ENCODE measurements at places on chromosomes 4 and X.
A peak's percentile ranks its signal among the peaks of the same experiment; 100 is the strongest.

DNA sequence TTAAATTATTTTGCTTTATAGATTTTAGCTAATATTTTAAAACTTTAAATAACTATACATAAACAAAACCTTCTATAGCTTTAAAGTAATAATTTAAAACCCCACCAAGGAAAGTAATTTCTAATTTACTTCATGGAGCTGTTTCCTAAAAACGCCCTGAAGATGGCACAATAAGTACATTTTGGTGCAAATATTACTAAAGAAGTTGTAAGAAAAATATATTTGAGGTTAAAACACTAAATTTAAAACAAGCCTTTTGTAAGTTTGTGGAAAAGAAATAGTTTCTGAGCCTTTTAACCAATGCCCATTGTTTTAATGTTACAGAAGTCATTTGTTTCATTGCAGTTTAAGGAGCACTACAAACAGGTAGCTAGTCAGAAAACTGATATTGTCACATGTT is 137.4 kb upstream of the AGA start:
- no peak for DNase-seq
- no peak overlapping the region for H3K4me3 ChIP-seq
- H3K27me3 ChIP-seq, result no peaks in the 10 kb centered on the region

DNA sequence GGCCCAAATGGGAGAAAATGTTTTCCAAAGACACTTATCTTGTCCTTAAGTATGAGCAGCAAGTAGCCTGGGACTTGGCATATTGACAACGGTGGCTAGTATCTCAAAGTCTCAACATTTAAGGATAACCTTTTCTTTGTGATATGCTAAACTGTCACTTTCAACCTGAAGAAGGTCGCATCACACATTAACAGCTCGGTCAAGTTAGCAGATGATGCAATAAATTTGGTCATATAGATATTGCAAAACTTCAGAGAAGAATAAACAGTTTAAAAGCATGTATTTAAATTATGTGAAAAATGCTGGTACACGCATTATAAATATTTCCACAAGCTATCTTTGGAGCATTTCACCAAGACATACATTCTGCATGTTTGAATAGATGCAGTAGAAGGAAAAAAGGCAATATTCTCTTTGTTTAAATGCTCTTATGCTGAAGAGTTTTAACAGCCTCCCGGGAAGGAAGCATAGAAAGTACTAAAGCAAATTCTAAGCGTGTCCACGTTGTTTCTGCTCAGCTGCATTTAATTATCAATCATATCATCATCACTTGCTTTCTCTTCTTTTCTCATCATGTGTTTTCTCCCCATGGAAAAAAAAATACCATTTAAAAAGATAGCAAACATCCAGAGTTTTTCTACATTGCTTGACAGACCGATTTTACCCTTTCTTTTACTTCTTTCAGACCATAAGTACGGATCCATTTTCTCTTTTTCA is 24.2 kb downstream of the ARHGAP6 start:
- H3K4me1 ChIP-seq, result no peaks in the 10 kb centered on the region
- no peaks in the 10 kb centered on the region for H3K27me3 ChIP-seq
- no peaks in the 10 kb centered on the region for H3K36me3 ChIP-seq
- H3K27ac ChIP-seq, result no peak overlapping the region
- no peak overlapping the region for H3K4me3 ChIP-seq

GRCh38 chr4:169164669-169165415 is 105.9 kb downstream of the SH3RF1 start:
- H3K4me1 ChIP-seq, result no peaks in the 10 kb centered on the region
- H3K4me3 ChIP-seq, result no peak overlapping the region
- H3K36me3 ChIP-seq, result no peaks in the 10 kb centered on the region

DNA sequence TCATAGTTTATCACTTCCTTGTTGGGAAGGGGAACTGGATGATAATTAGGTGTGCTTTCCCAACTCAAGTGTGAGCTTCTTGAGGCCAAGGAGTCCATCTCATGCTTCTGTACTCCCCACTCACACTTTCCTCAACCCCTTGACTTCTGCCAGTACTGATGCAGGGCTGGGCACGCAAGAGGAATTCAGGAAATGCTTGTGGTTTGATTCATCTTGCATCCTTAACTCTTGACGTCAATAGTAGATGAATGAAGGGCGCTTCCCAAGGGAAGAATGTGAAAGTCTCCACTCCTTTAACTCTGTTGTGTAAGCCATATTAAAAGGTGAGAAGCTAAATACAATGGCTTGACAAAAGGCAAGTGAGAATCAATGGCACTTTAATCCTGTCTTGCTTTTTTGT is 101.8 kb downstream of the AGTR2 start:
- no peaks in the 10 kb centered on the region for H3K36me3 ChIP-seq
- no peak overlapping the region for H3K4me3 ChIP-seq
- H3K27me3 ChIP-seq, result no peaks in the 10 kb centered on the region
- peak; percentile 83 for DNase-seq

GRCh38 chr4:72641611-72642010 is 72.6 kb upstream of the ADAMTS3 start:
- H3K4me3 ChIP-seq, result no peak overlapping the region
- H3K27me3 ChIP-seq, result no peaks in the 10 kb centered on the region
- DNase-seq, result no peak

GRCh38 chrX:70172221-70172620 is 5.1 kb upstream of the DGAT2L6 start:
- no peaks in the 10 kb centered on the region for H3K36me3 ChIP-seq
- no peak for DNase-seq
- H3K4me1 ChIP-seq, result peaks cover under 1% of the 10 kb centered on the region
- no peaks in the 10 kb centered on the region for H3K27me3 ChIP-seq
- no peak overlapping the region for H3K27ac ChIP-seq
- H3K4me3 ChIP-seq, result no peak overlapping the region

GRCh38 chr4:187077744-187078401 is 354.2 kb upstream of the FAT1 start:
- no peak overlapping the region for H3K4me3 ChIP-seq
- no peak overlapping the region for H3K27ac ChIP-seq
- H3K4me1 ChIP-seq, result no peaks in the 10 kb centered on the region
- H3K27me3 ChIP-seq, result no peaks in the 10 kb centered on the region

GRCh38 chr4:149029056-149029651 is 586.9 kb upstream of the NR3C2 start:
- no peaks in the 10 kb centered on the region for H3K27me3 ChIP-seq
- H3K27ac ChIP-seq, result no peak overlapping the region
- no peak overlapping the region for H3K4me3 ChIP-seq
- no peaks in the 10 kb centered on the region for H3K4me1 ChIP-seq
- no peak for DNase-seq

GRCh38 chrX:13470685-13470977 is 98.8 kb upstream of the EGFL6 start:
- H3K4me3 ChIP-seq, result no peak overlapping the region
- no peaks in the 10 kb centered on the region for H3K36me3 ChIP-seq
- no peak overlapping the region for H3K27ac ChIP-seq
- no peaks in the 10 kb centered on the region for H3K4me1 ChIP-seq
- no peaks in the 10 kb centered on the region for H3K27me3 ChIP-seq
- DNase-seq, result no peak

- H3K4me3 ChIP-seq, result no peak overlapping the region
- peak; percentile 48 for DNase-seq
- H3K36me3 ChIP-seq, result no peaks in the 10 kb centered on the region
- no peak overlapping the region for H3K27ac ChIP-seq
- no peaks in the 10 kb centered on the region for H3K4me1 ChIP-seq
Measured at GRCh38 chrX:38664285-38664684, 102.9 kb downstream of the TSPAN7 start.

GRCh38 chr4:1192091-1192492 is 19.7 kb upstream of the SPON2 start:
- H3K36me3 ChIP-seq, result no peaks in the 10 kb centered on the region
- no peak overlapping the region for H3K27ac ChIP-seq
- no peak overlapping the region for H3K4me3 ChIP-seq
- no peaks in the 10 kb centered on the region for H3K4me1 ChIP-seq
- H3K27me3 ChIP-seq, result no peaks in the 10 kb centered on the region

- H3K36me3 ChIP-seq, result no peaks in the 10 kb centered on the region
- H3K4me1 ChIP-seq, result no peaks in the 10 kb centered on the region
Measured at GRCh38 chrX:110407910-110408545, 49.4 kb downstream of the RTL9 start.

GRCh38 chr4:156751486-156751885 is 220.1 kb downstream of the PDGFC start:
- H3K4me1 ChIP-seq, result no peaks in the 10 kb centered on the region
- H3K36me3 ChIP-seq, result no peaks in the 10 kb centered on the region
- H3K27ac ChIP-seq, result no peak overlapping the region
- H3K4me3 ChIP-seq, result no peak overlapping the region
- H3K27me3 ChIP-seq, result no peaks in the 10 kb centered on the region
- no peak for DNase-seq

- H3K4me3 ChIP-seq, result no peak overlapping the region
- H3K36me3 ChIP-seq, result no peaks in the 10 kb centered on the region
- H3K4me1 ChIP-seq, result no peaks in the 10 kb centered on the region
- DNase-seq, result no peak
Measured at GRCh38 chr4:83440899-83441298, 14.7 kb downstream of the HELQ start.

GRCh38 chr4:175999944-176000343 is 65.7 kb upstream of the WDR17 start:
- H3K36me3 ChIP-seq, result no peaks in the 10 kb centered on the region
- H3K27me3 ChIP-seq, result no peaks in the 10 kb centered on the region
- peak; percentile 13 for DNase-seq
- H3K4me3 ChIP-seq, result no peak overlapping the region
- no peak overlapping the region for H3K27ac ChIP-seq

GRCh38 chrX:72258174-72258573 is 18.9 kb downstream of the RPS4X start:
- no peaks in the 10 kb centered on the region for H3K36me3 ChIP-seq
- no peak for DNase-seq
- no peaks in the 10 kb centered on the region for H3K27me3 ChIP-seq
- no peak overlapping the region for H3K4me3 ChIP-seq
- H3K4me1 ChIP-seq, result no peaks in the 10 kb centered on the region

DNA sequence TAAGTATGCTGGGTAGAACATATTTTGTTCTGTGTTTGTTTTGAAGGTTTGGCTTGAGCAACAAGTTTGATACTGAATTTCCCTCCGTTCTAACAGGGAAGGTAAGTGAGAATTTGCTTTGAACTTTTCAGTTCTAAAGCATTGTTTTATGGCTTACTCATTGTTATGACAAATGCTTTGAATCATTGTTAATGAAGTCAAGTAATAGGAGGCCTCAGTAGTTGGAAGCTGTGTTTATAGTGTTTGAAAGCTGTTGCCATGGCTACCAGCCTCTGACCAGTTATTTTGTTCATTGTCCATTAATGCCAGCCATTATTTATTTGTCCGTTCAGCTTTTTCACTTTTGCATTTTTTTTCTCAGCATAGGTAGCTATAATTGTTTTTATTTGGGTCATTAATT is 14.4 kb downstream of the CHIC1 start:
- DNase-seq, result peak; percentile 39
- H3K4me3 ChIP-seq, result no peak overlapping the region
- H3K27ac ChIP-seq, result no peak overlapping the region
- H3K27me3 ChIP-seq, result no peaks in the 10 kb centered on the region
- no peaks in the 10 kb centered on the region for H3K4me1 ChIP-seq
- no peaks in the 10 kb centered on the region for H3K36me3 ChIP-seq

GRCh38 chr4:23458054-23458453 is 431.8 kb downstream of the PPARGC1A start:
- no peak overlapping the region for H3K4me3 ChIP-seq
- H3K27me3 ChIP-seq, result no peaks in the 10 kb centered on the region
- H3K4me1 ChIP-seq, result no peaks in the 10 kb centered on the region
- DNase-seq, result no peak
- H3K27ac ChIP-seq, result no peak overlapping the region

DNA sequence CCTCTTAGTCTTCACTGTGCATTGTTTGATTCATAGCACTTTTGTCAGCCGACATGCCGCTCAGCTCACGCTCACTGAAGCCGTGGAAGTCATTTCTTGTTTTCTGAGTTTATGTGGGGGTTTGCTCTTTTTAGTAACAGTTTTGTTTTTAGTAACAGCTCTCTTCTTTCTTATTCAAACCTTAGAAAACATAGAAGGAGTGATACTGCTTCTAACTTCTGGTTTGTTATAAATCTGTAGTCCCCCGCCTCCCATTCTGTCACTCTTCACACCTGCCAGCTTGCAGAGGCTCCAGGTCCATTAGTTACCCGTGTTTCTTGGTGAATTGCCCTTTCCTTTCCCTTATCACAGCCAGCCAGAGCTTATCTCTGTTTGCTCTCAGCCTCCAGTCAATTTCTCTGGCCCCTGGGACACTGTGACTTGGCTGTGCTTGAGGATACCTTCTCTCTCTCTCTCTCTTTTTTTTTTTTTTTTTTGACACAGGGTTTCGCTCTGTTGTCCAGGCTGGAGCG is 50.5 kb downstream of the GRK4 start:
- H3K4me3 ChIP-seq, result no peak overlapping the region
- no peaks in the 10 kb centered on the region for H3K36me3 ChIP-seq
- no peaks in the 10 kb centered on the region for H3K27me3 ChIP-seq
- peak; percentile 78 for DNase-seq

DNA sequence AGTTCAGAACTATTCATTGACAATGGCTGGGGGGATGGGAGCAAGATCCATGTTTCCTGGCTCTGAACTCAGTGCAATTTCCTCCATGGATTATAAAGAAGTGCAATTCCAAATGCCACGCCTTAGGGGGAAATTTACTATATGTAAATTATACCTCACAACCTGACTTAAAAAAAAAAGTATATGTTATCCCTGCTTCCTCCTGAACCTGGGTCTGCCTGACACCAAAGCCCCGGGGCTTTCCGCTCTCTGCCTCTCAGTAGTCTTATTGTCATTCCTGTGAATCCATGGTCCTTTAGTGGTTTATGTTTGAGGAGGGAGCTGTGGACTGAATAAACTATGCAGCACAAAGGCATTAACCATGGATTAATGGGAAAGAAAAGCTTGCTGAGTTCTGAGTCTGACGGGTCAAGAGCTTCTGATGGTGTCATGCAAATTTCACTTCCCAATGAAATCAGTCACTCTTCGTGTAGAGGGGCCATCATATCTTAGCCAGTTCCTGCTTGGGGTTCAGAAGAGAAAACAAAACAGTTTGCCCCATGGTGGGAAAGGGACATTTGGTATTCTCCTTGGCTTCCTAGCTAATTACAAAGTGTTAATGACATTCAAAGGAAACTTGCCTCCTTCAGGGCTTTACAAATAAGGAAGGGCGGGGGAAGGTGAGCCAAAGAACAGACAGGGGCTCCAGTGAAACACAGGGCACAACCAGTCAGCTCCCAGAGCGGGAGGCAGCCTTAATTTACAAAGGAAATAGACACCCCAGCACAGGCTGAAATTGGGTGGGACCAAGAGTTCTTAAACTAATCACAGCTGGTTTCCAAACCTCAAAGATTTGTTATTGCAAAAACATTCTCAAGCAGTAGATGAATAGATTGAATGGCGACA is 14.3 kb downstream of the FAM9C start:
- no peak overlapping the region for H3K4me3 ChIP-seq
- no peaks in the 10 kb centered on the region for H3K36me3 ChIP-seq
- peak; percentile 90 for DNase-seq

DNA sequence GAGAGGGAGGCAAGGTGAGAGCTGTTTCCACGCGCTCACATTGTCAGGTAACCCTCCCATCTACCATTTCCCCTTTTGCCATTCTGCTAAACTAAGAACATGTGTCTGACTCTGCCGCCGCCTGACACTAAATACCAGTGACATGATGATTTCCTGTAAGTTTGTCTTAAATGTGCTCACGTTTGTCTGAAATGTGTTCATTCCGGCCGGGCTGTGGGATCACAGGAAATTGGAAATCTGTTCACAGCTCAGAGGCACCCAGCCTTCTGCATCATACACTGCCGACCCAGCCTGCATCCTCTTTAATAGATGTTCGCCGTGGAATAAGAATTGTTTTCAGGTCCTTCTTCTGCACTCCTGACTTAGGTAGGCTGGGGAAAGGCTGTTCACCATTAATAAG is 336.2 kb upstream of the PPARGC1A start:
- H3K27me3 ChIP-seq, result no peaks in the 10 kb centered on the region
- H3K4me3 ChIP-seq, result no peak overlapping the region
- no peak for DNase-seq
- no peaks in the 10 kb centered on the region for H3K36me3 ChIP-seq

Measured in mesendoderm (in vitro differentiated cells).